ENCODE measurements at places on chromosomes 1 and 21. TPM values are rescaled to one million over a fixed set of nuclear protein-coding genes. Genes with fewer than 3 reads are reported as not detected.

DNA sequence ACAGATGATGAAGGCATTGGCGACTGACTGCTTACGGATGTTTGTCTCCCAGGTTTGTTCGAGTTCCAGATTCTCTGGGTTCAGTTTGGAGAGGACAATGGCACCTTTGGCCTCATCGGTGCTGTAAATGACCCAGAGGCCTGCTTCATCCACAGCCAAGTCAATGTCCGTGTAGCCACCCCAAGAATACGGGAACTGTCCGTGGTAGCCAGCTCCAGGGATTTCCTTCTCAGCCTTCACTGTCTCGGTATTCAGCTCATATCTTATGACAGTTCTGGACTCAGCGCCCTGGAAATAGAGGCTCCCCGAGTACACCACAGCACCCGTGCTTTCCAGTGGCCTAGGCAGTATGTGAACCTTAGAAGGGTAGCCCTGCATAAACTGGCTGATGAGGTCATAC lies 14.1 kb downstream of the MYOCOS start:
- no peaks in the 10 kb centered on the region for H3K27me3 ChIP-seq
- peaks cover 3% of the 10 kb centered on the region for H3K4me1 ChIP-seq
- no peak overlapping the region for H3K4me3 ChIP-seq
- DNase-seq = no peak

HMCN1 gene
- 0.18 TPM for total RNA-seq

- no peak for DNase-seq
- H3K4me1 ChIP-seq = peaks cover 28% of the 10 kb centered on the region
- no peaks in the 10 kb centered on the region for H3K27me3 ChIP-seq
Measured at GRCh38 chr1:51575406-51576084, 41.3 kb upstream of the OSBPL9 start.

- no peak for DNase-seq
- H3K4me1 ChIP-seq = peaks cover 30% of the 10 kb centered on the region
- no peaks in the 10 kb centered on the region for H3K27me3 ChIP-seq
- no peak overlapping the region for H3K27ac ChIP-seq
- H3K4me3 ChIP-seq = no peak overlapping the region
Measured at GRCh38 chr1:101003012-101003650, 22.5 kb downstream of the DPH5 start.

DNA sequence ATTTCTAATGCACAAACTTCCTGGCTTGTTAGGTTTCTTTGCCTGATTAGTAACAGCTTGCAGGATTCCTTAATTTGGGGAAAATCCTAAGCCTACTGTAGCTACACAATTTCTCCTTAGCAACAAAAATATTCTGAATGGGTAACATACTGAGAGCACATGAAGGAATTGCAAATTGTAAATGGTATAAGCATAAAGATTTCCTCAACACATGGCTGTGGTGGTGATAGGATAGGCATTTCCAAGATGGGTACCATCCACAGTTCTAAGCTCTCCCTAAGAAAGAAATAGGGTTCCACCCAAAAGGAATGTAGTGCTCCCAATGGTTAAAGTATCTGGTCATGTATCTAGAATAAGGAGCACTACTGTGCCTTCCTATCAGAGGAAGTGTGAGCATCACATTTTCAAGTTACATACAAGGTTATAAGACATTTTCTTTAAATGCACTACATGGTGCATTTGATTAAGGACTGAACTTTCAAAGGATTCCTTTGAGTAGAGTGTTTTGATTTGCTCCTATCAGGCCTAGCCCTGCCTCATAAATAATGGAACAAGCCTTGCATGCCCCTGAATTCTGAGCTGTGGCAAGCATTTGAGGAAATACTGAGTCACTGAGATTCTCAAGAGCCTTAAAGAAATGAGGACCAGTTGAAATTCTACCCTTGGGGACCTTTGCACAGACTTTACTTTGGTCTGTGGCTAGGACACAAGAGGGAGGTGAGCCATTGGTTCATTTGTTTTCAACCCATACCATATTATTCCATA lies 286.4 kb downstream of the PTBP2 start:
- H3K27ac ChIP-seq = no peak overlapping the region
- no peaks in the 10 kb centered on the region for H3K27me3 ChIP-seq
- no peaks in the 10 kb centered on the region for H3K4me1 ChIP-seq
- no peak overlapping the region for H3K4me3 ChIP-seq

GRCh38 chr1:214958486-214958885 lies 124.1 kb upstream of the KCNK2 start:
- H3K27ac ChIP-seq = no peak overlapping the region
- no peaks in the 10 kb centered on the region for H3K4me1 ChIP-seq
- H3K36me3 ChIP-seq = no peaks in the 10 kb centered on the region
- no peak for DNase-seq
- H3K4me3 ChIP-seq = no peak overlapping the region

EFNA3 gene
- total RNA-seq = 15.7 TPM

DNA sequence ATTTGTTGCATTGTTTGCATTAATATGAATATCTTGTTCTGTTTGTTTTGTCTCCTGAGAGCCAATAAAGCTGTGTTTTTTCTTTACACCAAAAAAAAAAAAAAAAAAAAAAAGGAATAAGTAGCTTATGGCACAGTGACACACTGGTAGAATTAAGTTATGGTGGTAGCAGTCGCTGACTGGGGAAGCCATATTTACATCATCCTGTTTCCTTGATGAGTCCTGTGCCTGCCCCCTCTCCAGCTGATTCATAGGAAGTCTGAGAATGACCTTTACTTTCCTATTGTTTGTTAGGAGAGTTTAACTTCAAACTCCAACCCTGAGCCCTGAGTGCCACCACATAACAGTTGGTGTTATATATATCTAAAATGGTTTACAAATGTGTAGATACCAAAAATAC lies 62.2 kb downstream of the OBSCN start:
- H3K27me3 ChIP-seq = no peaks in the 10 kb centered on the region
- H3K4me3 ChIP-seq = no peak overlapping the region
- H3K4me1 ChIP-seq = no peaks in the 10 kb centered on the region
- no peak for DNase-seq
- no peaks in the 10 kb centered on the region for H3K36me3 ChIP-seq

GRCh38 chr1:224851210-224851847 lies 78.1 kb upstream of the DNAH14 start:
- H3K36me3 ChIP-seq = no peaks in the 10 kb centered on the region
- no peak overlapping the region for H3K4me3 ChIP-seq
- peak; percentile 83 for DNase-seq
- H3K27ac ChIP-seq = no peak overlapping the region
- H3K27me3 ChIP-seq = no peaks in the 10 kb centered on the region

Measured in Karpas-422 (cell line).